ENCODE measurements at places on chromosomes 13 and 19.

- DNase-seq: no peak
Measured at GRCh38 chr13:112971288-112971643, 2.3 kb downstream of the MCF2L start.

- DNase-seq: no peak
Measured at GRCh38 chr19:13086341-13086740, 16.3 kb downstream of the LYL1 start.

GRCh38 chr19:48514123-48514458, 2.5 kb upstream of the LMTK3 start:
- DNase-seq: no peak

GRCh38 chr13:110689711-110690110, 16.2 kb downstream of the CARS2 start:
- DNase-seq: no peak

DNA sequence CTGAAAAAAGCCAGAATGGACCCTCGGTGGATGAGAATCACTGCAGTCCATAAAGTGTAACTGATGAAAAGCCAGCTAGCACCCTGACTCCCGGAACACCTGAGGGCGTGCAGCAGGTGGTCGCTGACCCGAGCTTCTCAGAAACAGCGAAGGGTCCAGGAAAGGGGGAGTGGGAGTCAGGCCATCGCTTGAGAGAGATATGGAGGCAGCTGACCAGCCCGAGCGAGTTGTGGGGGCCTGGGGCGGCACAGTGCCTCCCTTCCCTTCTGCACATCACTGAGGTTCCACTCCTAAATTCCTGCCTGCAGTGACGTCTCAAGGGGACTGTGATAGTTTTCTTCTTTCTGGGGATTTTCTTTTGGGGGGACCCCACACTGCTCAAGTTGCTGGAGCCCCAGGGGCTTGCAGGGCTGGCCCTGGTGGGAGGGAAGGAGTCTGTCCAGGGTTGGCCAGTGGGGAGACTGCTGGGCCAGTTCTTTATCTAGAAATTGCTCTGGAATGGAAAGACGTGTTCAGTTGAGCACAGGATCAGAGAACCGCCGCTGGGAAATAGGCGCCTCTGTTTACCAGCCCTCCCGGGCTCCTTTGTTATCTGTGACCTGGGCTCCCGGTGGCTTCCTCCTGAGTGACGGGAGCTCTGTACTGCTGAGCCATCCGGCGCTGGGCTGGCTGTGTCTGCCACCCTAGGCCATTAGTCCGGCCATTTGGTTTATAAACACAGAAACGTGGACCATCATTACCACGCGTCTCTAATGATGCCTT, 71.3 kb downstream of the RAB20 start:
- no peak for DNase-seq

DNA sequence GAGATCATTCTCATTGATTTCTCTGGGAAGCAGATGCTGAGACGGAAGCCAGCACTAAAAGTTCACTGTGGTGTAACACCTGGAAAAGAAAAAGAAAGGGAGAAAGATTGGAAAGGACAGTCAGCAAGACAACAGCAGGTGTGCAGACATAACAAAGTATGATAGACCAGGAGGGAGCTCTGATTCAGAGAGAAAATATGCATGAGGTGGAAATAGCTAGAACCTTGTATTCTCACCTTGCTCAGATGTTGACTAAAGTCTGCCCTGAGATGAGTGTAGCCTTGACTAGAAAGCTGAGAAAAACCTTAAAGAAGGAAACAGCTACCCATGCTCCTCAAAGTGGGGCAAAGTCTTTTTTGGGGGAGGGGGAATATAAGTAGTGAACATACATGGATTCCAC, 1711.8 kb downstream of the EFNB2 start:
- DNase-seq: no peak

DNA sequence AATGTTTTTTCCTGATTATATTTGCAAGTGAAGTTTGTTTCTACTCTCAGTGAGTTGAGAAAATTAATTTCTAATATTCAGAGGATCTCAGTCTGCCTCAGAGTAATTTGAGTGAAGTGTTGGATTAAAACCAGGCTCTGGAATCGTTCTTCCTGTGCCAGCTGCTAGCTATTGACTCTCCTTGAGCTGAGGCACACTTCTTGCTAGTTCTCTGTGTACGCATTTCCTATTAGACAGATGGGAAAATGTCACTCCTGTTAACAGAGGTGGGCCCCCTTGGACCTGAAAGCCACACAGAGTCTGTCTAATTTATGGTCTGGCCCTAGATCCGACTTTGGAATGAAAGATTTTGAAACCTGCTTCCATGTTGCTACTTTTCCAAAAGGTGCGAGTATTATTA, 107.6 kb upstream of the RNF113B start:
- DNase-seq: no peak

- no peak for DNase-seq
Measured at GRCh38 chr19:49528211-49528771, 488 bp downstream of the RCN3 start.

- no peak for DNase-seq
Measured at GRCh38 chr19:30309905-30310601, 62.1 kb upstream of the ZNF536 start.

DNA sequence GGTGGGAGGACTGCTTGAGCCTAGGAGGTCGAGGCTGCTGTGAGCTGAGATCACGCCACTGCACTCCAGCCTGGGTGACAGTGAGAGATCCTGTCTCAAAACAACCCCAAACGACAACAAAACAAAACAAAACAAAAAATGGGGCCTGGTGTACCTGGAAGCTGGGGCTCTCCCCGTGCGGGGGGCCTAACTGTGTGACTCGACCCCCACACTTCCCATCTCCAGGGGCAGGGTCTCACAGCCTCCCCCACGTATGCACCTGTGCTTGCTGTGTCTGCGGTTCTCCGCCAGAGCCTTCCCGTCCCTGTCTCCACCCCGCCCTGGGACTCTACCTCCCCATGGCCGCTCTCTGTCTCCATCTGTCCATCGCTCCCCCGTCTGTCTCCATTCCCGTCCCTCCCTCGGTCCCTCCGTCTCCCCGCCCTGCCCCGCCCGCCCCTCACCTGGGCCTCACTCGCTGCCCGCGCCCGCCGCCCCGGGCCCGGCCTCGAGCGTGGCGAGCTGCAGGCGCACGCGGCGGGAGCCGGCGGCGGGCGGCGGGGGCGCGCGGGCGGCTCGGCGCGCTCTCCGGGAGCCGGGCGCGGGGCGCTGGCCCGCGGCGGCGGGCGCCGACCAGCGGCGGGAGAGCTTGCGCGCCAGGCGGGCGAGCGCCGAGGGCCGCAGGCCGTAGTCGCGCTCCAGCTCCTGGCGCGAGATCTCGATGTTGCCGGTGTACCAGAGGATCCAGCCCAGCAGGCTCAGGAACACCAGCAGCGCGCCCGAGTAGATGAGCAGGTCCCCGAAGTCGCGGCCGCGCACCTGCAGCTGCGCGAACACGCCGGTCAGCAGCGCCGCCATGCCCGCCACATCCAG, 587 bp downstream of the TMEM238 start:
- DNase-seq: peak; percentile 76

GRCh38 chr13:73730014-73730413, 404.2 kb downstream of the KLF12 start:
- no peak for DNase-seq

- DNase-seq: peak; percentile 6
Measured at GRCh38 chr13:86193281-86193680, 394.1 kb upstream of the SLITRK6 start.

GRCh38 chr19:15701757-15702533, 25.9 kb upstream of the OR10H2 start:
- no peak for DNase-seq

DNA sequence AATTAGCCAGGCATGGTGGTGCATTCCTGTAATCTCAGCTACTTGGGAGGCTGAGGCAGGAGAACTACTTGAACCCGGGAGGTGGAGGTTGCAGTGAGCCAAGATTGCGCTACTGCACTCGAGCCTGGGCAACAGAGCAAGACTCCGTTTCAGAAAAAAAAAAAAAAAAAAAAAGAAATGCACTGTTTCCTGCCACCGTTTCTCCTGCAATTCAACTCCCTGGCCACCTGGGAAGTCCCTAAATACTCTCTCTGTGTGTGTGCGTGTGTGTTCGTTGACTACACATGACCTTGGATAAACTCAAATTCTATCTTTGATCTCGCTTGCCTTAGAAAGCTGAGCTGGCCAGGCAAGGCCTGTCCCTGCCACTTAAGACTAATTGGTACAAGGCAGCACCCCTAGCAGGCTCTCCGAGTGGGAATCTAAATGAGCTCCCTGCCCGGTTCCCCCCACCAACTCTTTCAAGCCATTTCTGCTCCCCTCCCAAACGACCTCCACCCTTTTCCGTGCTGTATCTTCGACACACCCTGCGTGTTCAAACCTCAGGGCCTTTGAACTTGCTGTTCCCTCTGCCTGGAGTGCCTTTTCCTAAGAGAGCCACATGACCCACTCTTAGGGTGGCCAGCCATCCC, 5.2 kb upstream of the BCAT2 start:
- DNase-seq: no peak

DNA sequence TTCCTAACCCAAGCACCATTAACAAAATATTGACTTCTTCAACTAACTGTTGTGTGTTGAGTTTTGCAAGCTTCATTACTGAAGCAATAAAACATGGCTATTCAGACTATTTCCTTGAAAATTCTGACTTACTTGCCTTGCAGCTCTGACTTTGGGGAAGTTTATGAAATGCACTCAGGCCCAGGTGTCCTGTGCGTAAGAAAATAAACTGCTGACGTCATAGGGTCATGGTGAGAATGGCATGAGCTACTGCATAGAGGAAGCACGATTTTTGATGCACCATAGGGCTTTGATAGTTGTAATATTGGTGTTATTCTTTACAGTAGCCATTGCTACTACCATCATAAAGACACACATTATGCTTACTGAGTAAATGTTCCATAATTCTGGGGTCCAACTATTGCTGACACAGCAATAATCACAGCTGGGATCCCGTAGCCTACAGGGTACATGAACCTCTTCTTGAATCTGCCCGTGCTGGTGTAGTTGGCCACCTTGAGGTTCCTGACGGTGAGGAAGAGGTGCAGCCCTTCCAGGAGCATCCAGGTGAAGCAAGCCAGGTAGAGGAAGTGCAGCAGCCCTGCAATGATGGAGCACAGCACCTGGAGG, 57.9 kb downstream of the MBD3L2B start:
- DNase-seq: peak; percentile 26

DNA sequence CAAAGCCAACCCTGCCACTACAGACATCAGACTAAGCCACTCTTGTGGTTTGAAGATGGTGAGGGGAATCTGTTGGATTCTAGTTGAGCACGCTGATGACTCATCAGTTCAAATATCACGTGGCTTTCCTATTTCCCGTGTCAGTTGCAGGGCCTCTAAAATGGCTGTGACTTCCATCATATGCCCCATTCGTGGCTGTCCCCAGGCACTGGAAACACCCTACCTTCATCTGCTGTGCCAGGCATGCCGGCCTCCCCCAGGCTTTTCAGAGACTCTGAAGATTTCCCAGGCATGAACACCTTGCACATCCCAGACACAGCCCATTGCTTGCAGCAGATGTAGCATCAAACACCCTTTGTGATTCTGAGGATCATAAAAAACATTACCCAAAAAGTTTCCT, 659.9 kb downstream of the UQCRFS1 start:
- DNase-seq: peak; percentile 10

GRCh38 chr13:42047561-42048341, 697 bp upstream of the DGKH start:
- DNase-seq: peak; percentile 39

GRCh38 chr19:18205200-18205892, 1.5 kb upstream of the RAB3A start:
- peak; percentile 64 for DNase-seq

GRCh38 chr19:6023936-6024335, 46.0 kb upstream of the RANBP3 start:
- DNase-seq: no peak

GRCh38 chr13:40639221-40639681, 27.2 kb downstream of the FOXO1 start:
- peak; percentile 52 for DNase-seq

GRCh38 chr13:36919833-36920615, at the start of gene SMAD9:
SMAD9 (minus strand) TSS chr13:36920238; CDS start chr13:36879689, 40,549 bp downstream.
- peak; percentile 64 for DNase-seq

Data from NB4 (cell line).